Glutamatergic neuron (in vitro differentiated cells): ENCODE measurements at places on chromosomes 13 and 19. TPM values are rescaled to one million over a fixed set of nuclear protein-coding genes. Genes with fewer than 3 reads are reported as not detected.

Gene C2CD4C
- total RNA-seq, result 9.6 TPM

DNA sequence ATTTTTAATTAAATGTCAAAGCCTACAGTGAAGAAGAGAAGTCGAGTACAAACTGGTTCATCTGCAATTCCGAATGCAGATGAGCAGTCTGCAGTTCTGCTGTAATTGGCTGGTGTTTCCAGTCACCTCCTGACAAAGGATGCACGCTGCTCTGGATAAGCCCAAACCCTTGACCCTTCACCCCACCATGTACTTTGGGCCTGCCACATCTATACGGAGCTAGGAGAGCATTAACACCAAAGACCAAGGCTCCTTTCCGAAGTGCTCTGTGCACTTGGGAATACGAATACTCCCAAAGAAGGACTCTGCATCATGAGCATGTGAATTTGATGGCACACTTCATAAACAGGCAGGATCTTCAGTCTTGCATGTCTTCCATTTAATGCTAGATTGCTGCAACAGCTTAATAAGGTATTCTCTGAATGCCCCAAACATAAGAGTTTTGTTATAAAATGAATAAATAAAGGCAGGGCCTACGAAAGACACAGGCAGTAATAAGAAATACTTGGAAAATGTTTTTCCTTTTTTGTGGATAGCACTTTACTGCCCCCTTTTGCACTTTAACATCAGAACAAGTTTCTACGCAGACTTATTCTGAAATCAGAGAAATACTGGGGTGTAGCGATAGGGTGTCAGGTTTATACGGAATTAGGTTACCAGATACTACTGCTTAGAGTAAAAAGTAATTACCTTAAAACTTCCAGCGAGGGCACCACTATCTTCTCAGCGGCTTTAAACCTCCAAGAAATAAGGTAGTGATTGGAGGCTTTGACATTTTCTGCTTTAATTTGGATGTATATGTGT is 15.0 kb downstream of the EFNB2 start:
- no peak overlapping the region for H3K27ac ChIP-seq
- H3K4me1 ChIP-seq, result peaks cover 27% of the 10 kb centered on the region
- DNase-seq, result no peak
- H3K36me3 ChIP-seq, result no peaks in the 10 kb centered on the region

Gene PEG3
- 11.6 TPM for total RNA-seq

DNA sequence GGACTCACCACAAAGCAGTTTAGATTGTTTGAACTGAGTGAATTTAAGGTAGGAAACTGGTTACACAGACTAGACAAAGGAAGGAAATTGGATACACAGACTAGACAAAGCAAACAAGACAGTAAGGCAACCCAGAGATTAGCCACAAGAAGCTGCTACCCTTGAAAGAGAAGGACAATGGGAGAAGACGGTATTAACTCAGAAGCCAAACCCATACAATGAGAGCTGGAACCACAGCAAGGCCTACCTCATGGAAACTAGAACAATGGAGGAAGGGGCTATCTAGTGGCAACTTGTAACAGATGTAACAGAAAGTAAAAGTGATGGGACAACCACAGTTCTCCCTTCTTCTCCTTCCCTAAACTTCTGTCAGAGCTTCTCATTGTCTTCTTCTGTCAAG is 410.9 kb upstream of the SPRY2 start:
- no peak overlapping the region for H3K27ac ChIP-seq
- H3K4me1 ChIP-seq, result peaks cover 7% of the 10 kb centered on the region
- H3K27me3 ChIP-seq, result no peaks in the 10 kb centered on the region
- H3K36me3 ChIP-seq, result no peaks in the 10 kb centered on the region

DNA sequence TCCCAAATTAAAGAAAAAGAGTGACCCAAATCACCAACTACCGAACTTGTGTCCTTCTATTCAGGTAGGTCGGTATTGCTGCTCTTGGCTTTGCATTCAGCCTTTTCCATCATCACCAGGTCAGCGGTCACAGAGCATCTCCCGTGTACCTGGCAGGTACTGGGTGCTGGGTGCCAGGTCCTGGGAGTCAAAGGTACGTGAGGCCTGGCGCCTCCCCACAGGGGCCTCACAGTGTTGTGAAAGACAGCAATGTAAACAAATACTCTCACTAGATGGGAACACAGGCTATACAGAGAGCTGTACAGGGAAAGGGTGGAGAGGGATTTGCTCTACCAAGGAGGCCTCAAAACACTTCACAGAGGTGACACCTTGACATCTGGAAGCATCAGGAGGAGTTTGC is 86.7 kb downstream of the ZIC5 start:
- H3K4me3 ChIP-seq, result no peak overlapping the region
- peaks cover 4% of the 10 kb centered on the region for H3K27me3 ChIP-seq
- no peak for DNase-seq

GRCh38 chr13:103350147-103350546 is 283.9 kb upstream of the SLC10A2 start:
- peaks cover 8% of the 10 kb centered on the region for H3K36me3 ChIP-seq
- peaks cover 25% of the 10 kb centered on the region for H3K4me1 ChIP-seq
- H3K4me3 ChIP-seq, result no peak overlapping the region
- no peak overlapping the region for H3K27ac ChIP-seq

Gene ADAMTS10
- total RNA-seq, result 87.6 TPM

DNA sequence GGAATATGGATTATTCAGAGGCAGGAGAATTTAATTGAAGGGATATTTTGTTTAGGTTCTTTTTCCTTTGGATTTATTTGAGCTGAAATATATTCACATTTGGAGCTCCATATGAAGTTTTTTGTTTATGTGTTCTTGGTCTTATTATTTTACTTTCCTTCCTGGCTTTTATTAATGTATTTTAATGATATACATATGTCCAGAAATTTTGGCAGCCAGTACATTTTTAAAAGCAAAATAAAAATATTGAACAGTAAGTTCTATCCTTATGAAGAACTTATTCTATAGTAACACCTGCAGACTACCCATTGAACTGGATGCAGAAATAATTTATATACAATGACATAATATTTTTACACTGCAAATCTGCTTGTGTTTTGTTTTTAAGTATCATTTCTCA is 323.6 kb downstream of the GPC6 start:
- H3K4me3 ChIP-seq, result no peak overlapping the region
- H3K27ac ChIP-seq, result no peak overlapping the region

GRCh38 chr13:106570299-106570852 is 2.4 kb upstream of the ARGLU1 start:
- H3K27me3 ChIP-seq, result peaks cover 1% of the 10 kb centered on the region
- peaks cover 14% of the 10 kb centered on the region for H3K4me1 ChIP-seq
- peak; percentile 65 for DNase-seq
- H3K4me3 ChIP-seq, result peak overlapping the region; percentile 81
- no peak overlapping the region for H3K27ac ChIP-seq
- H3K36me3 ChIP-seq, result no peaks in the 10 kb centered on the region

Gene ZNF737
- total RNA-seq, result 63.8 TPM

- H3K27me3 ChIP-seq, result no peaks in the 10 kb centered on the region
- H3K4me1 ChIP-seq, result no peaks in the 10 kb centered on the region
- H3K27ac ChIP-seq, result no peak overlapping the region
- H3K36me3 ChIP-seq, result no peaks in the 10 kb centered on the region
These were observed 471.7 kb downstream of the EFNB2 start for GRCh38 chr13:106063591-106064313.

GRCh38 chr13:99132295-99132835 is 68.3 kb upstream of the UBAC2 start:
- no peaks in the 10 kb centered on the region for H3K4me1 ChIP-seq
- no peak for DNase-seq
- no peak overlapping the region for H3K27ac ChIP-seq
- H3K36me3 ChIP-seq, result no peaks in the 10 kb centered on the region
- H3K27me3 ChIP-seq, result peaks cover 5% of the 10 kb centered on the region

DNA sequence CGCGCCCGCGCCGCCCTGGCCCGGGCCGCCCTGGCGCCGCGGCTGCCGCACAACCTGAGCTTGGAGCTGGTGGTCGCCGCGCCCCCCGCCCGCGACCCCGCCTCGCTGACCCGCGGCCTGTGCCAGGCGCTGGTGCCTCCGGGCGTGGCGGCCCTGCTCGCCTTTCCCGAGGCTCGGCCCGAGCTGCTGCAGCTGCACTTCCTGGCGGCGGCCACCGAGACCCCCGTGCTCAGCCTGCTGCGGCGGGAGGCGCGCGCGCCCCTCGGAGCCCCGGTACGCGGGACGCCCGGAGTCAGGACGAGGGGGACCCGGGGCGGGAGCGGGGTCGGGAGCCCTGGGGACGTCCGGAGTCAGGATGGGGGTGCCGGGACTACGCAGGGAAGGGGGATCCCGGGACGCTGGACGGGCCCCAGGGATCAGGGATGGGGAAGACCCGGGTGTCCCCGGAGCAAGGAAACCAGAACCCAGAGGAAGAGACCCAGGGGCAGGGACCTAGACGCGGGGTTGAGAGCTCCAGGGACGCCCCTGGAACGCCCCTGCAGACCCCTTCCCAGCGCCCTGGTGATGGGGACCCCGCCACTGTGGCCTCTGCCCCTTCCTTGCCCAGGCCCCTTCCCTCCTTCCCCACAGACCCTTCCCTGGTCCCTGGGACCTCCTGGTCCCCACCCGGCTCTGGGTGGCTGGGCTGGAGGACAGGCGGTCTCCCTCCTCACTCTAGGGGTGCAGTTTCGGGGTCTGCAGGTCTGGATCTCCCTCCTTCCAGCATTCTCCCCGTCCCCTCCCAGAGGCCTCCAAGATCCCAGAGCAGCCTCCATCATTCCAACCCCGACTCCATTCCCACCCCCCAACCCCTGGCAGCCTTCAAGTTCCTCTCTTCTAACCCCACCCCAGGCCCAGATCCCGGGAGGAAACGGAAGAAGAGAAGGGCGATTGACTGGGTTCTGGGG is 645 bp downstream of the GRIN3B start:
- H3K4me1 ChIP-seq, result peaks cover 3% of the 10 kb centered on the region
- peaks cover 19% of the 10 kb centered on the region for H3K27me3 ChIP-seq
- no peak overlapping the region for H3K4me3 ChIP-seq

- no peaks in the 10 kb centered on the region for H3K27me3 ChIP-seq
- no peak for DNase-seq
- H3K4me1 ChIP-seq, result no peaks in the 10 kb centered on the region
- H3K4me3 ChIP-seq, result no peak overlapping the region
These were observed 230.9 kb downstream of the COG6 start for GRCh38 chr13:39886336-39886735.

Gene ZNF835
- 2.7 TPM for total RNA-seq
